ENCODE measurements at places on chromosomes 2 and 18. TPM values are rescaled to one million over a fixed set of nuclear protein-coding genes. Genes with fewer than 3 reads are reported as not detected.

Gene ARMC9
- 26.2 TPM for total RNA-seq

Gene ALS2
- 8.9 TPM for total RNA-seq

Gene RAMP1
- 36.5 TPM for total RNA-seq

Gene EGR4
- 2.2 TPM for total RNA-seq

Gene CFAP65
- total RNA-seq, result not detected

Gene WDR35
- total RNA-seq, result 3.9 TPM

Gene DNPEP
- total RNA-seq, result 158 TPM

Gene MATN3
- 1.0 TPM for total RNA-seq

Gene KYNU
- total RNA-seq, result 1.1 TPM

Gene TRABD2A
- total RNA-seq, result 3.1 TPM

Gene FAM110C
- 33.9 TPM for total RNA-seq

Gene ANKRD30BL
- total RNA-seq, result not detected

Gene RTP5
- total RNA-seq, result not detected

Gene CHPF
- total RNA-seq, result 70.1 TPM

Gene KIF5C
- not detected for total RNA-seq

Gene PID1
- not detected for total RNA-seq

Gene SPP2
- total RNA-seq, result not detected

Gene ILKAP
- 27.5 TPM for total RNA-seq

Gene DYNAP
- total RNA-seq, result not detected

Gene IL36B
- not detected for total RNA-seq

Gene PAIP2B
- 1.8 TPM for total RNA-seq

Gene CCBE1
- not detected for total RNA-seq

Gene MAPK4
- total RNA-seq, result not detected

Gene GALR1
- not detected for total RNA-seq
